Progenitor cell of endocrine pancreas (in vitro differentiated cells): ENCODE measurements at places on chromosomes 1 and 21. TPM values are rescaled to one million over a fixed set of nuclear protein-coding genes. Genes with fewer than 3 reads are reported as not detected.

KRTAP22-1 gene
- total RNA-seq: not detected in 2 replicates

DNA sequence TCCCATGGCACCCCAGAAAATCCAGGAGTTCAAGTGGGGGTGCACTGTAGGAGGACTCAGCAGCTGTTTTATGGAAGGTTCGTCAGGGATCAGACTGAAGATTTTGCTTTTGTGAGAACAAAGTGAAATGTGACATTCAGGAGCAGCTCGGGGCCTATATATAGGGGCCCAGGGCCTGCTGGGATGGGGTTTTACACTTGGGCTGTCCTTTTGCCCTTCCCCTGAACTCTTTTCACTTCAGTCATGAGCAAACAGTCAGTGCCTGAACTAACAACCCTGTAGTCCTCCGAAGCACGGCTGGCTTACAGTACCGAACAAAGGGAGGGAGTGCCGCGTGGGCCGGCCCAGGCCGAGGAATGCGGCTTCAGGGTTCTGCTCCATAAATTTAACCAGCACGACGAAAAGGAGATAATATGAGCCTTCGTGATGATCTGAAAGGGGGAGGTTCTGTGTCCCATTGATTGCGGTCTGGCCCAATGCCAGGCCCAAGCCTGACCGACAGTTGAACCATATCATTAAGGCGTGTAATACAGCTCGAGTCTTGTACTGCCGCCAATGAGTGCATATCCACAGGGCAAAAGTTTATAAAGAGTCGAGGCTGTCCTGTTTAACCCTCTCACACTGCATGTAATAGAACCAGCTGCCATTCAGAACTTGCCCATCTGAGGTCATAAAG is 139.9 kb downstream of the DHRS3 start:
- DNase-seq: no peak

DNA sequence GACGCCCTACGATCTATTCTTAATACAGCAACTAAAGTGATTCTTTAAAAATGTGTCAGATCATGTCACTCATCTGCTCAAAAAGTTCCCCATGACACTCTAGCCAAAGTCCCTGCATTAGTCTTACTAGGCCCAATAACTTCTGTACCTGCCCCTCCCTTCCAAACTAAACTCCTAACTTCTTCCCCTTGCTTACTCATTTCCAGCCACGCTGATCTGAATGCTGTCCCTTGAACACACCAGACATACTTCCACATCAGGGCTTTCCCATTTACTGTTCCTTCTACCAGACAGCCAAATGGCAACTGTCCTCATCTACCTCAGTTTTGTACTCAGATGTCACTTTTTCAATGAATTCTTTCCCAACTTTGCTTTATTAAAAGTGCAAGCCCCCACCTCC is 1.2 kb downstream of the PPT1 start:
- DNase-seq: no peak

GRCh38 chr21:37208741-37209225 is 58.4 kb downstream of the VPS26C start:
- DNase-seq: no peak

DNA sequence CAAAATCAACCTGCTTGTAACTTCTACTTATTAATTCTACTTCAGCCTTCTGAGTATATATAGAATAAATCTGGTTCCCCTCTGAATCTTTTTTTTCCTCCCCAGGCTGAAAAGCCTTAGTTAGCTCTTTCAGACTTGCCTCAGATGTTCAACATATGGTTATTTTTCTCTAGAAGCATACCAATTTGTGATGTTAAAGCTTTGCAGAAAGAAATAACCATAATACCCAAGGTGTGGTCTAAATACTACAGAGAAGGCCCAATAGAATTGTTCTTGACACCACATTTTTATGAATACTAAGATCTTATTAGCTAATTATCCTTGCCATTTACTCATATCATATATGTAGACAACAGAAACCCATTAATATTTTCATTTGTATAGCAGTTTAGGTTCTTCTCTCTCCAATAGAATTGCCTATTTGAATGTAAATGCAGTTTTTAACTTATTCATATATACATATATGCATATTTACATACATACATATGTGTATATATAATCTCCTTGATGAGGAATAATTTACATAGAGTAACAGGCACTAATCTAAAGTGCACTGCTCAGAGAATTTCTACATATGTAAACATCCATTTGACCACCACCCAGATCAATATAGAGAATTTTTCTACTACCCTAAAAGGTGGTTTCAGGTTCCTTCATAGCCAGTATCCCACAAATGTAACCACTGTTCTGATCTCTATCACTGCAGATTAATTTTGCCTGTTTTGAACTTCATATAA is 175.2 kb upstream of the IVNS1ABP start:
- DNase-seq: no peak

GRCh38 chr1:113891631-113892220 is 4.3 kb upstream of the BCL2L15 start:
- DNase-seq: no peak

- DNase-seq: no peak
Measured at GRCh38 chr1:234725177-234726132, 115.5 kb upstream of the IRF2BP2 start.

- no peak for DNase-seq
Measured at GRCh38 chr1:200780545-200781369, 42.1 kb downstream of the CAMSAP2 start.

DONSON gene
- 21.9 and 23.1 TPM in 2 replicates for total RNA-seq

GRCh38 chr1:22236900-22237299 is 94.0 kb upstream of the WNT4 start:
- DNase-seq: no peak

PCP4L1 gene
- 0.86 and 1.1 TPM in 2 replicates for total RNA-seq

DNA sequence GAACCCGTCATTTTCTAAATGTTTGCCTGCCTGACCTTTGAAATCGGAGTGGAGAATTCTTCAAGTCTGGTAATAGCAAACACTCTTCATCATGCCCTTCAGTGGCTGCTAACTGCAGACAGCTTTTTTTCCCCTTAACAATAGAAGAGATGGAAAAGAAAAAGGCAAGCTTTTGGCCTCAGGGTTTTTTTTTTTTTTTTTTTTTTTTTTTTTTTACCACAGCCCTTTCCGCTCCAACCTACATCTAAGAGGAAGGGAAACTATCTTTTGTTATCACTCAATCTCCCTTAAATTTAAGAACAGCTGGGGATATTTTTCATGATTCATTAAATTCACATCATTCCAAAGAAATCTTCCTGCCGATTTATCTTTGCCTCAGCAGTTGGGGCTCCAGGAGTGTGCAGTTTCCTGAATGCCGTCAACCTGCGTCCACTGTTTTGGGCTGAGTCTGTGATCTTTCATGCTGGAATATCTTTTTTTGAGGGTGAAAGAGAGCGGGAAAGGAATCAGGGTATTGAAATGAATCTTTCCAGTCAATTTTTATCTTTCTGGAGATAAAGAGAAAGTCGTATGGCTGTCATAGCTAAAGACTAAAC is 144.5 kb upstream of the SMYD2 start:
- no peak for DNase-seq

- DNase-seq: no peak
Measured at GRCh38 chr1:68675336-68675735, 178.5 kb upstream of the DEPDC1 start.

HPDL gene
- 2.4 and 3.6 TPM in 2 replicates for total RNA-seq

DNA sequence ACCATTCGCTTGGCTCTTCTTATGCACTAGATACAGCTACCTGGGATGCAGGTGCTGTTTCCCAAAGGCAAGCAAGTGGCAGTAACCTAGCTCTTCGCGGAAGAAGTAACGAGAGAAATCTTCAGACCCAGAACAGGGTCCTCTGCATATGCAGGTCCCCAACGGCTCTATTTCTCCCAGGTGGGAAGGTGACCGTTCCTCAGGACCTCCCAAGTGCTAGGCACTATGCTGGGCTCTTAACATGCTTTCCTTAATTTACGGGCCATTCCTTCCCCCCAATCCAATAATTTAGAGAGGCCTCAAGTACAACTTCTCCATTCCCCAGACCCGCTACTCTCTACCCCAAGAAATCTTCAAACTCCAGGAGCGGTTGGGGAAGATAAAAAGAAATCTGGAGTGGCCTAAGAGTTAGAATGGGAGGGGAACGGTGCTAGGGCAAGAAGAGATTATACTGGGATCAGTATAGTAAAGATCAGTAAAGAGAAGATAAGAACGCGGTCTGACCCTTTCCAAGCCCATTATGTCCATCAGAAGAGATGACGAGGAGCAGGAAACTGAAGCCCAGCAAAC is 410 bp downstream of the TXNDC12 start:
- DNase-seq: no peak

RHBDL2 gene
- total RNA-seq: not detected in 2 replicates

- no peak for DNase-seq
Measured at GRCh38 chr1:54037476-54037875, 15.5 kb downstream of the TMEM59 start.

GRCh38 chr1:55128418-55128995 is 86.7 kb downstream of the USP24 start:
- DNase-seq: no peak
